ENCODE measurements at places on chromosomes 3 and 15.

DNA sequence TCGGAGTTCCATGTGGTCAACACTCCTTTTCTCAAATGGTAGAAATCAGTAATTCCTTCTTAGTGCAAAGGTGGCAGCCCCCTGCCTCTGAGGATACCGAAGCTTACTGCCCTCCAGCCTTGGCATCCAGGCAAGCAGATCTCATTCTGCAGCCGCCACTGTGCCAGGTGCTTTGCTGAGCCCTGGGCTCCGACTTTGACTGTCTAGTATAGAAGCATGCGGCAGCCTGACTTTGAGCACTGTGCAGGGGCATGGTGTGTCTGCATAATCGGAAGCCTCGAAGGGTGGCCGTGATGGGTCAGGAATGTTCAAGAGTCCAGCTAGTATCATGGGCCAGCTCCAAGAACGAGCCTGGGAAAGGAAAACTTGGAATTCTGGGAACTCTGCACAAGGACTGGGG, 39.7 kb downstream of the ABTB1 start:
- no peak for DNase-seq

- peak; percentile 57 for DNase-seq
Observed at GRCh38 chr3:137946356-137946973, 63.5 kb upstream of the CLDN18 start.

DNA sequence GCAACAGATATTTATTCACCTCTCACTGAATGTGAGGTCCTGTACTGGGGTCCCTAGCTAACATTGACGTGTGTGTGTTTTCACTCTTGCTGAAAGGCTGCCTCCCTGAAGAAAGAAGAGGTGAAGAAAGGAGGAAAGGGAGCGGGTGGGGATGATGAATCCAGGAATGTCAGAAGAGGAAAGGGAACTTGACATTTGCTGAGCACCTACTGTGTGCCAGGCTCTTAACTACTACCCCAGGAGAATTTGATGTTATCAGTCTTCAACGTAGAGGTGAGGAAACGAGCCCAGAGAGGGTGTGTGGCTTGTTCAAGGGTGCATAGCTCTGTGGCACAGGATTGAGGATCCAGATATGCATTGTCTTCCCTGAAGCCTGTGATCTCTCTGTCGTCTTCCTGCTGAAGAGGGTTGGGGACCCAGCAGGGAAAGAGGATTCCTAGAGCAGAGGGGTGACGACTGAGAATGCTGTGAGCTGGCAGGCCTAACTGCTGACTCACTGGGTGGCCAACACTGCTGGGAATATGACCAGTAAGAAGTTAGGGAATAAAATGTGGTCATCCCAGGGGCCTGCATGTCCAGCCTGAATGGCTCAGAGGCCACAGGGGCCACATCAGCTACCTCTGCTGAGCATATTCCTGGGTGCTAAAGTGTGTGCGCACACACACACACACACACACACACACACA, 6.6 kb upstream of the ATP2B2 start:
- peak; percentile 58 for DNase-seq

GRCh38 chr3:134186391-134186790, 64.3 kb downstream of the RYK start:
- DNase-seq = no peak

DNA sequence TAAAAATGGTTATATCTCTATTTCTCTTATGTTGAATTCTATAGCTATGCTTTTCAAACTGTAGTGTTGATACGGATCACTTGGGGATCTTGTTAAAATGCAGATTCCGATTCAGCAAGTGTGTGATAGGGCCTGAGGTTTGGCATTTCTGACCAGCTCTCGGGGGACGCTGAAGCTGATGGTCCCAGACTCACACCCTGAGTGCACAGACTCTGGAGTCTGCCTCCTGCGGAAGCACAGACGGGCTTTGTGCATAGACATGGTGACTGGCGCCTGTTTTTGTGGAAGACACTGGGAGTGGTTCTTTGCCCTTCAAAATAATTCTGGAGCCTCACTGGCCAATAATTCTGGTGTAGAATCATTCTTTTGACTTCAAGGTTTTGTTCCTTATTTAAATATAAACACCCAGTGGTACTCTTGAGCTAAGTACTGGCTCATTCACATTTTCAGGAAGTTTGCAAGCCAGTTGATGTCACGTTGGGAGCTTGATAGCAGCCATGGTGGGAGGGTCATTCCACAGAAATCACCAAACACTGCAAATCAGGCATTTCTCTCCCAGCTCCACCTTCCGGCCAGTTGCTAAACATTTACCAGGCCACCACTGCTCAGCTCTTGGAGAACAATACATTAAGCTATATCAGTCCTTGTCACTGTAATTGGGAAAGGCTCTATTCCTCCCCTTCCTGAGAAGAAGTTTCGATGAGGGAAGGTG, 19.2 kb downstream of the CLDN11 start:
- no peak for DNase-seq

DNA sequence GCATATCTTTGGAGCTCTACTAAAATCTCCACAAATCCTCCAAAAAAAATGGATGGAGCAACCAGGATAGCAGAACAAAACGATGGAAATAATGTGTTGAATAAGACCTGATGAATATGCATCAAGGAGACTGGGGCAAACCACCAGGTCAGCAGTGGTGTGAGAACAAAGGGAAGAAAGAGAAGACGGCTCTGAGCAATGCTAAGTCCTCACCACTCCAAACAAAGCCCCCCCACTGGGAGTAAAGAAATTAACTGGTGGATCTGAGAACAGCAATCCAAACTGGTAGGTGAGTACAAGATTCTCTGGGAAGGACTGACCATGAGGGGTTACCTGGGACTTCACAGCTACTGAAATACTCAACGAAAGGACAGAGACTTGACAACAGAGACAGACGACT, 977.3 kb downstream of the TBL1XR1 start:
- no peak for DNase-seq

GRCh38 chr3:66476852-66477381, 23.9 kb downstream of the LRIG1 start:
- DNase-seq = no peak

- DNase-seq = peak; percentile 96
Observed at GRCh38 chr3:14178247-14179113, at the start of the genes LSM3 and XPC. Gene LSM3, plus strand, starts transcription at chr3:14178817. Its CDS starts 44 bp downstream, at chr3:14178861. Gene XPC, minus strand, starts transcription at chr3:14178601. Its CDS starts 33 bp downstream, at chr3:14178568.

GRCh38 chr15:72740219-72740618, 43.3 kb downstream of the ADPGK start:
- no peak for DNase-seq

DNA sequence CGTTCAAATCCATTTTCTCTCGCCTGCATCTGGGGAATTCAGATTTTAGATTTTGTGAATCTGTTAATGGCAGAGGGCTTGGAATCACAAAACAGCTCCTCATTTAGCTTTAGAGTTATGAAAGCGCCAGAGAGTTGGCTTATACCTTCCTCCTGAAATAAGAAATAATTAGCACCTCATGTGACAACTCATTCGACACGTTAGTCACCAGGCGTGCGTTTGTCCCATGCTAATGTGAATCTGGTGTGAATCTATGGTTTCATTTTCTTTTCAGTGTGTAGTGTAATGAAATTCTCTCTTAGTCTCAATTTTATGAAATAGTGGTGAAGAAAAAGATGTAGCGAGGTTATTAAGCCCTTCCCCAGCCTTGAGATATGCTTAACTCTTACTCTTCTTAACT, 89.4 kb downstream of the EDEM1 start:
- no peak for DNase-seq

- DNase-seq = peak; percentile 58
Observed at GRCh38 chr3:153069598-153070510, 92.2 kb upstream of the RAP2B start.

DNA sequence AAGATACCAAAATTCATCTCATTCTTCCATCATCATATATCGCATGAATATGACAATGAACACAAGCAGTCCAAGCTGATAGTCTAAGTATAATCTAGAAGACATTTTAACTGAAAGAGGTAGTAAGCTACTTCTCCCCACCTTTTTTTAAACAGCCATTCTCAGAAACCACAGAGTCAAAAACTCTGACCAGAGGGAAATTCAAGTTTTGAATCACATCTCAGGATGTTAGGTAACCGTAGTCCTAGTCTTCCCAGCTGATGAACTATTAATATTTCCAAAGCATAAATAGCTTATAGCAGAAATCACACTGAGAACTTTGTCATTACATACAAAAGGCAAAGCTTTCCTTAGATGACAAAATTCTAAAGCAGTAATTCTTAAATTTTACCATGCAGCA, 25.8 kb downstream of the NPTN start:
- no peak for DNase-seq

GRCh38 chr3:112745567-112746248, 101.0 kb downstream of the CD200R1L start:
- no peak for DNase-seq

GRCh38 chr15:72415304-72415703, 17.2 kb downstream of the TMEM202 start:
- DNase-seq = no peak

DNA sequence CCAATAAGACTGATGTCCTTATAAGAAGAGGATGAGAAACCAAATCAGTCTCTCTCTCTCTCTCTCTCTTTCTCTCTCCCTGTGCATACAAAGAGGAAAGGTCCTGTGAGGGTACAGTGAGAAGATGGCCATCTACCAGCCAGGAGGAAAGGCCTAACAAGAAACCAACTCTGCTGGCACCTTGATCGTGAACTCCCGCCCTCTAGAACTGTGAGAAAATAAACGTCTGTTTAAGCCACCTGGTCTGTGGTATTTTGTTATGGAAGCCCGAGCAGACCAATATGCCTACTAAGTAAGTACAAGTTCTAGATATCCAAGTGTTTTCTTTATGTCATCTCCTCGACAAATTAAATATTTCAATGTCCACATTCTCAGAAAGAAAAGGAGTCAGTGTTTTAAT, 44.9 kb upstream of the TMC3 start:
- no peak for DNase-seq

- DNase-seq = no peak
Observed at GRCh38 chr3:54599716-54600115, 328.1 kb downstream of the LRTM1 start.

DNA sequence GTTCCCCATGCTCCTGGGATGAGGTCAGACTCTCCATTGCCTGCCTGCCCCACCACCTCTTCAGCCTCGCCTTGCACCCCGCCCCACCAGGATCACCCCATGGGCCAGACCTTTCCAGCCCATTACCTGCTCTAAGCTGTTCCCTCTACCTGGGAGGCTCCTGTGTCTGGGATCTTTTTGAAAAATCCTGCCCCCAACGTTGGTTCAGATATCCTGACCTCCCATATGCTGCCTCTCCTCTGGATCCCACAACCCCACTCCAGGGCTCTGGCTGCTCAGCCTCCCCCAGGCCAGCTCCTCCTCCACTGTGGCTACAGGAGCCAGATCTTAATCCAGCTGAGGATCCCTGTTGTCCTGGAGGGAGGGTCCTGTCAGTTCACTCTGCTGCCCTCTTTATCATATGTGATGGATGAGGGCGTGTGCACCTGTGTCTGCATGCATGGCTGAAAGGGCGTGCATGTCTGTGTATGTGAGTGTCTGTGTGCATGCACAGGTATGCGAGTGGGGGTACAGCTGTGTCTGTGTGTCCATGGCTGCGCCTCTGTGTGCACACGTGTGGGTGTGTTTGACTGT, 21.7 kb upstream of the ALAS1 start:
- no peak for DNase-seq

GRCh38 chr15:38873158-38873557, 308.5 kb upstream of the RASGRP1 start:
- DNase-seq = no peak

DNA sequence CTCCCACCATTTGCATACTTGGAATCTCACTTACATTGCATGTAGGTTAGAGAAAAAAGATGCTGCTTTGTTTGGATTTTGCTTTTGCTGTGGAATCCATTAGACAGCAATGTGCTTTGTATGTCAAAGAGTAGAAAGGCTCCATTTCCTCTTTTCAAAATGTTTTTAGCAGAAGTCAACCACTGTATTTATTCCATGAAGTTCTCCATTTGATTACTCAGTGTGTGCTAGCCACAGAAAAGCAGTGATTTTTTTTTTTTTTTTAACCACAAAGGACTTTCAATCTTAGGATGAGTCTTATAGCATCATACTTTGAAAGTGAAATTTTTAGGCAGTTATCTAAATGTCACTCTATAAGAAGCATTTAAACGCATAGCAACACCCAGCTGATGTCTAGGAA, 285.0 kb upstream of the ADAMTS9 start:
- no peak for DNase-seq

- DNase-seq = no peak
Observed at GRCh38 chr15:73009066-73010056, 42.9 kb upstream of the NEO1 start.

DNA sequence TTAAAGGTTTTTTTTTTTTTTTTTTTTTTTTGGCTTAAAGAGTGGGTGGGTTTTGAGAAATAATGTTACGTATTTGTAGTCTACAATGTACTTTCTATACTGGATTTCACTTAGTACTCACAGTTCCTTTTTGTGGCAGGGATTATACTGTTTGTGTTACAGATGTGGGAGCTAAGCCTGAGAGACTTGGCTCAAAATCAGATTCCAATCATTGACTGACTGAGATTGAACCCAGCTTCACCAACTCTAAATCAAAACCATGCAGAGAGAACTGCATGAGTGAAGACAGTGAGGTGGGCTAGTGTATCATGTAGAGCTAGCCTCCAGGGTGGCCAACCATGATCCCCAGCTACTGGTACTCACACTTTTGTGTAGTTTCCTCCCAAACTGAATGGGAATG, 68.0 kb downstream of the TMEM108 start:
- DNase-seq = no peak

DNA sequence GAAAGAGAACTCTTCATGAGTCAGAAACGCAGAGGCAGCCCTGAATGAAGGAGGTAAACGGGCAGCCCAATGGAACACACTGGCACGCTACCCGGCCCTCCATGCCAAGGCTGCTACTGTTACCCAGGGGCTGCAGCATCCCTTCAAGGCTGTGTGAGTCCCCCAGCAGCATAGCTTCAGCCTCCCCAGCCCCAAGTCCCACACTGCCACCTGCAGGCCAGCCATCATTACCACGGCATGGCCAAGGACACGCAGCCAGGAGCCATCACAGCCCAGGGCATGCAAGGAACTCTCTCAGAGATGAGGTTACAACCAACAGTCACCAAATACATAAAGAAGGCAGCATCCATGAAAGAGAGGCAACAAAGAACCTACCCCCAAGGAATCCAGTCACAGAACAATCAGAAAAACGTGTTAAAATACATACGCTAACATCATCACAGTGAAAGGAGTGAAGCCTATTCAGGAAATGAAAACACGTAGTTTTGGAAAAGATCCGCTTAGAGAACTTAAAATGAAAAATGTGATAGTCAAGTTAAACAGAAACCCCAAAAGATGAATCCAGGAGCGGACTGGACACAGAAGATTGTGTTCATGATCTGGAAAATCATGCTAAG, 22.4 kb downstream of the PLA2G4F start:
- DNase-seq = peak; percentile 54
